ENCODE measurements at places on chromosomes 11 and 22.

DNA sequence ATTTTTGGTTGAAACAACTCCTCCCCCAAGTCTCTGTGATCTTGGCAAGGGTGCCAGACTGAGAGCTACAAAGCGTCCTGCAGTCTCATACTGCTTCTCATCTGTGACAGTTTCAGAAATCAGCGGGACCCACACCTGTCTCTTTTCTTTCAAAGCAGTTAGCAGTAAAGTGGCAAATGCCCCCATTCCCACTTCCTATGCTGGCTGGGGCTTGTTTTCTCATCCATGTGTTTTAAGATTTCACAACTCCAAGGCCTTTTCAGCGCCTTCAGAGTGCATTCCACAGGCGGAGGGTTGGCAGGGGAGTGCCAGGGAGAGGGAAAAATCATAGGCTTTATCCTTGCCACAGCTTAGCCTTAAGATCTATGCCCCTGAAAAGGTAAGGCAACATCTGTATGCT is 493.5 kb downstream of the OPCML start:
- no peak for DNase-seq

GRCh38 chr11:69099180-69099579 is 50.4 kb downstream of the TPCN2 start:
- no peak for DNase-seq

GRCh38 chr11:56932572-56933220 is 56.0 kb upstream of the OR5AK2 start:
- no peak for DNase-seq

- DNase-seq: no peak
Observed at GRCh38 chr11:16403448-16403803, 47.1 kb upstream of the SOX6 start.

GRCh38 chr11:83702796-83703195 is 416.6 kb upstream of the CCDC90B start:
- no peak for DNase-seq

- no peak for DNase-seq
Observed at GRCh38 chr11:113113801-113114704, 152.8 kb downstream of the NCAM1 start.

GRCh38 chr22:42895541-42895981 is 38.5 kb upstream of the ARFGAP3 start:
- no peak for DNase-seq

GRCh38 chr11:128334311-128335044 is 252.9 kb downstream of the ETS1 start:
- DNase-seq: no peak

DNA sequence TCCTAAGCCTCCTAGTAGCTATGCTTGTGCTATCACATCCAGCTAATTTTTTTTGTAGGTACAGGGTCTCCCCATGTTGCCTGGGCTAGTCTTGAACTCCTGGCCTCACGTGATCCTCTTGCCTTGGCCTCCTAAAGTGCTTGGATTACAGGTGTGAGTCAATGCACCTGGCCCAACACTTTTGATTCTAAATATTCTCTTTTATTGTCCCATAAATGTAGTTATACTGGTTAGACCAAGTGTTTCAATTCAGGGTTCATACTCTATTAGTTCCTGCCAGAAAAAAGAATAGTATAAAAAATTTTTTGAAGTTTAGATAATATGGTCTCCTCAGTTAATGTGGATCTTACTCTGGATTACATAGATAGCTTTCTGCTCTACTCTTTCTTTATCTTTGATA is 6.7 kb upstream of the PTH start:
- DNase-seq: no peak

DNA sequence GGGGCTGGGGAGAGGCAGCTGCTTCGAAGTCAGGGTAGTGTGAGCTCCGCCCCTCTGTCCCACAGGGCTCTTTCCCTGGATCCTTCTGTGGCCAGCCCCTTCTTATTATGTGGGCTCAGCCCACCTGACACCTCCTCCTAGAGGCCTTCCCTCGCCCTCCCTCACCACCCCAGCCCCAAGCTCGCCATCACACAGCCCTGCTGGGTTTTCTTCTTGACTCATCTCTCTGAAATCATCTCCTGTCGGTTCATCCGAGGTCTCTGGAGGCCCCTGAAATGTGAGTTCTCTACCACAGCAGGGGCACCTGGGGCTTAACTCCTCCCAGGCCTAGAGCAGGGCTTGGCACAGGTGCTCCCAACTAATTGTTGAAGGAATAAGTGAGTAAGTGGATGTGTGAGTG is 65.2 kb downstream of the CACNA1I start:
- no peak for DNase-seq

GRCh38 chr11:3214420-3214699 is 4.3 kb downstream of the MRGPRG start:
- DNase-seq: no peak

- no peak for DNase-seq
Observed at GRCh38 chr11:121576531-121576930, 123.8 kb upstream of the SORL1-AS1 start.

GRCh38 chr11:26943636-26944035 is 50.3 kb upstream of the FIBIN start:
- no peak for DNase-seq

DNA sequence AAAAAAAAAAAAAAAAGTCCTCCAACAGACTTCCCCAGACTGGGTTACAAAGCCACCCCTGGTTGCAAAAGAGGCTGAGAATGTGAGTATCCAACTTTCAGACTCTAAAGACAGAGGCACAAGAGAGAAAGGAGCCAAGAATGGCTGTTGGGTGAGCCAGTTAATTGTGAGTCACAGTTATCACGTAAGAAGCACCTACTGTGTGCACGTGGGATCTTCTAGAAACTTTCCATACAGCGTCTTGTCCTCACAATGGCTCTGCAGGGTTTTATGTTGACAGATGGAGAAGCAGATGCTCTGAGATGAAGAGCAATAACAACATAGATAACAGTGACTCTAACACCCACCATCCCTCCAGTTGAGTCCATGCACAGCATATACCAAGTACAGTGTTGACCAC is 41.0 kb downstream of the CD82 start:
- no peak for DNase-seq

DNA sequence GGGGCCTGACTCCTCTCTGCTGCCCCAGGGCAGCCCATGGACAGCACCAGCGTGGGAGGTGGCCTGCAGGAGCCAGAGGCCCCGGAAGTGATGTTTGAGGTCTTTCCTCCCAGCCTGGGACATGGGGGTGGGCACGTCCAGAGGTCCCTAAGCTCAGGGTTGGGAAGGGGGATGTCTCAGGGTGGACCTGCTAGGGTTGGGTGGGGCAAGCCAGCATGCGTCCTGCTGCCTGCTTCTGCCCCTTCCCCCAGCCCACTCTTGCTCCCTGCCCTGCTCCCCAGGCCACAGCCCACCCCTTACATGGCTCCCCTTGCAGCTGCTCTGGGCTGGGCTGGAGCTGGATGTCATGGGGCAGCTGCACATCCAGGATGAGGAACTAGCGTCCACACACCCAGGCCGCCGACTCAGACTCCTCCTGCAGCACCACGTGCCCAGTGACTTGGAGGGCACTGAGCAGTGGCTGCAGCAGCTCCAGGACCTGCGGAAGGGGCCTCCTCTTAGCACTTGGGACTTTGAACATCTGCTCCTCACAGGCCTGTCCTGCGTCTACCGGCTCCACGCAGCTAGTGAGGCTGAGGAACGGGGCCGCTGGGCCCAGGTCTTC is 1.3 kb downstream of the FAM180B start:
- DNase-seq: no peak

- DNase-seq: no peak
Observed at GRCh38 chr22:24429411-24430365, 2.3 kb downstream of the ADORA2A start.

DNA sequence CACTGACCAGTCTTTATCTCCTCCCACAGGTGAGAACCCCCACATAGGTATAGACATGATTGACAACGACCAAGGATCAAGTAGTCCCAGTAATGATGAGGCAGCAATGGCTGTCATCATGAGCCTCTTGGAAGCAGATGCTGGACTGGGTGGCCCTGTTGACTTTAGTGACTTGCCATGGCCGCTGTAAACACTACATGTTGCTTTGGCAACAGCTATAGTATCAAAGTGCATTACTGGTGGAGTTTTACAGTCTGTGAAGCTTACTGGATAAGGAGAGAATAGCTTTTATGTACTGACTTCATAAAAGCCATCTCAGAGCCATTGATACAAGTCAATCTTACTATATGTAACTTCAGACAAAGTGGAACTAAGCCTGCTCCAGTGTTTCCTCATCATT is 76.5 kb downstream of the BTBD10 start:
- no peak for DNase-seq

DNA sequence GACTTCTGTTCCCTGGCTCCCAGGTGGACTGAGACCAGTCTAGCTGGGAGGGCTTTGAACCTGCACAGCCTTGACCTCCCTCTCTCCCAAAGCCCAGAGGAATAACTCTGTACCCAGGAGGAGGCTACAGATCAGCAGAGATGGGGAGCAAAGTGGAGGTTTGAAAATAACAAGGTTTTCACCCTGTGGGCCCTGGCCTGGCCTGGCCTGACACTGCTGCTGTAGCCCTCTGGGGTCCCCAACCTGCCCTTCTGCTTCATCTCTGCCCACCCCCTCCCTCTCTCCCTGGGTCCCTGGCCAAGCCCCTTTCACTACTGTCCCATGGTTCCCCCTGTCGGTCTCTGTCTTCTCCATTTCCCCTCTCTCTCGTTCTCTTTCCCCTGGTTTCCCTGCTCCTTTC is 225.2 kb downstream of the BUD13 start:
- DNase-seq: no peak

DNA sequence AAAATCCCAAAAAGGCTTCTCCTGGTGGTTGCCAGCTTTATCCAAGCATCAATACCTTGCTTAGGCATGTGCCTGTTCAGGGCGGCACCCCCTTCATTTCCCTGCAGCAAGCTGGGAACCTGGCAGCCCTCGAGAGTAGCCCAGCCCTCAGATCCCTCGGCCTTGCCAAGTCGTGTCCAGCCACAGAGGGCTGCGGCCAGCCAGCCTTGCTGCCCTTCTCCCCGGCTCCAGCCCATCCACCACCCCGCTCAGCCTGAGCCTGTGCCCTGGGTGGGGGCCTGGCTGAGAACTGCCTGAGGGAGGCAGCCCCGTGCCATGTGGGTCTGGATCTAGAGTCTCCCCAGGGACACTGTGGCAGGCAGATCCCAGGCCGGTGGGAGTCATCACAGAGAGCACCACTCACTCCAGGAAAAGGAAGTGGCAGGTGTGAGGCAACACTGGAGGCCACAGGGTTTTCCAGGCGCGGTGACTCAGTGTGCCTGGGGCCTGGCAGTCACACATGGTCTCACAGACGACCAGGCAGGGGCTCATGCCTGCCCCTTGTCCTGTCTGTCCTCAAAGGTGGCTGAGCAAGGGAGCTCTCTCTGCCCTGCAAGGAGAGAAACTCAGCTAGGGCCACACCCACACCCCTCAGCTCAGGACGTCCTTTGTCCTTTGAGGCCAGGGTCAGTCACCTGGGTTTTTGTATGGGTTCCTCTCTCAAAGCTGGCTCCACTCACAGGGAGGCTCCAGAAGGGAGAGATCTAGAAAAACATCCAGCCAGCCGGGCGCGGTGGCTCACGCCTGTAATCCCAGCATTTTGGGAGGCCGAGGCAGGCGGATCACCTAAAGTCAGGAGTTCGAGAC is 12.2 kb upstream of the CDC42BPG start:
- no peak for DNase-seq

DNA sequence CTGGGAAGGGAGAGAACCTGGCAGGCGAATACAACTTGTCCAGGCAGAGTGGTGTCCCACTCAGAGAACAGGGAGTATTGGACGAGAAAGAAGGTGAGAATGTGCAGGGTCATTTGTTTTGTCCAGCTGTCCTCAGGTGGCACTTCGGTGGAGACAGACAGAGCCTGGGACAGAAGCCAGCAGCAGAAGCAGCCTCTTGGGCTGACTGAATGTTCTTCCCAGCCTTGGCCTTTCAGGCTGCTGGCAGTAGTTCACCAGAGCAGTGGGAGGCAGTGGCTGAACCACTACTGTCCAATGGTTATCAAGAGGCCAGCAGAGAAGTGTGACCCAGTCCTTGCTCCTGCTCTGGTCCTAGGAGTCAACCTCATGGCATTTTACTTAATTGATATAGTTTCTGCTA is 331.1 kb upstream of the NARS2 start:
- no peak for DNase-seq

- no peak for DNase-seq
Observed at GRCh38 chr11:2212411-2213251, 41.0 kb upstream of the TH start.

DNA sequence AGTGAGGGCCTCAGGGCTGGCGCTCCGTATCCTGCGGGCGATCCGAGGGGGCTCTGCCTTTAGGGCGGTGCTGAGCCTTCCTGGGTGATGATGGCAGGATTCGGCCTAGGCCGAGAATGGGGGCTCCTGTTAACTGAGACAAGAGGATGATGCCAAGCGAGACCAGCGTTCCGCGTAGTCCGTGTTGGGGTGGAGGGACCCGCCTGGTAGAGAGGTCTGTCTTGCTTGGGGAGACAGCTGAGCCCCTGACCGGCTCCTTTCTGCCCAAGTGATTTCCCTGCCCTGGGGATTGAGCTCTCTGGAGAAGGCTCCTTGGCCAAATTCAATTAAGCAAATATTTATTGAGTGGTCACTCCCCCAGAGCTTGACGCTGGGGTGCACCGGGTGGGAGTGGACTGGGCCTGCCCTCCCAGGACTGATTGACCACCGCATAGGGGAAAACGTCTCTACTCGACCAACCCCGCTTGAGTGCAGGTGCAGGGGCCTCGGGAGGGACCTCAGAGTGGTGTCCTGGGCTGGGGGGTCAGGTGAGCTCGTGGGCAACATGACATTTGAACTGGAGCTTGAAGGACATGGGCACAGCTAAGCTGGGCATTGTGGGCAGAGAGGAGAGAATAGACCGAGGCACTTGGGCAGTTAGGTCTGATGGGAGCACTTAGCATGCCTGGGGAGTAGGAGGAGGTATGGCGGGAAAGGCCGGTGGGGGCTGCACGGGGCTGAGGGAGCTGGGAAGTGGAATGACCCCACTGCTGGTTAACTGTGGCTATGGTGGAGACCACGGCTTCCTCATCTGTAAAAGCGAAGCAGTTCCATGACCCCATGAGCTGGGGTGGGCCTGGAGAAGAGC is 1.1 kb downstream of the GNAZ start:
- DNase-seq: no peak

GRCh38 chr11:101913656-101914055 is 1.2 kb upstream of the CEP126 start:
- DNase-seq: no peak

DNA sequence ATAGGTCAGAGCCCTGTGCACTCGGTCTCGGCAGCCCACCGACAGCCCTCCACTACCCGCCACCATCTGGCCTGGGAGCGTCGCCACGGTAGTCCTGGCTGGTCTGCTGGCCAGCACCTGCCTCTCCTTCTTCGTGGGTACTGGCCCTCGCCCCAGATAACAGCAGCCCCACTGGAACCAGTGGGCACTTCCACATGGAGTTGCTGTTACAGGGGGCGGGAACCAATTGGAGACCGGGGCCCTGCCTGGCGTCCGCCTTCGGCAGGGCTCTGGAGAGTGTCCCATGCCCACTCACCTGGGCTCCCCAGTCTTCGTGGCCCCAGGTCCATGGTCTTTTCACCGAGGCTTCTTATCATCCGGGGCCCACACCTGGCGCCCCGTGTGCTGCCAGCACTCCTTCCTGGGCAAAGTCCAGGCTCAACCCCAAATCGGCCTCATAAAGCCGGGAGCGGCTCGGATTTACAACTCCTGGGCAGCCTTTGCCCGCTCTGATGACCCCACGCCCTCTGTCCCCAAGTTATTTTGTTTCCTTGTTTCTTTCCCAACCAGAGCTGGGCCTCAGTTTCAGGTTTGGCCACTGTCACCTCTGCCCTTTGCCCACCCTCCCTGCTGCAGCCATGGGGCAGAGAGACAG is 12.9 kb upstream of the EHD1 start:
- no peak for DNase-seq

GRCh38 chr22:49426618-49427266 is 400.9 kb downstream of the BRD1 start:
- no peak for DNase-seq

GRCh38 chr11:127027789-127028188 is 27.2 kb upstream of the KIRREL3 start:
- DNase-seq: no peak

- no peak for DNase-seq
Observed at GRCh38 chr11:46543564-46543963, 50.3 kb downstream of the AMBRA1 start.

Measured in stimulated activated CD4-positive, alpha-beta T cell treated with anti-CD3 and anti-CD28 coated beads, Interleukin-15, amount 100 ng/mL, for 1 hour (primary cell).